ENCODE measurements at places on chromosomes 16 and 17. TPM values are rescaled to one million over a fixed set of nuclear protein-coding genes. Genes with fewer than 3 reads are reported as not detected.

Gene CNGB1
- total RNA-seq, result not detected

Gene KCNJ2
- total RNA-seq, result not detected

DNA sequence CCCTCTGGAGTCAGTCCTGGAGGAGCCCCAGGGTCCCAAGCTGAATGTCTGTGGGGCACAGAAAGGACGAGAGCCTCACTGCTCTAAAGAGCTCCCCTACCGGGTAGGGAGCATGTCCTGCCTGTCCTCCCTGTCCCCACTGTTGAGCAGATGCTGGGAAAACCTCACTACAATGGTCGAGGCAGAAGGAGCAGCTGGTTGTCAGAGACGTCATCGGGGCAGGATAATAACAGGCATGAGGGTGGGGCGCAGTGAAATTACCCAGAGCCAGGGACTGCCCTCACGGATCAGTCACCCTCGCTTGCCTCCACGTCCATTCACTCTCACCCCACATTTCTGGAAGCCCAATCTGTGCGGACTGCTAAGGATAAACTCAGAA, 538 bp downstream of the TM4SF5 start:
- DNase-seq, result no peak

DNA sequence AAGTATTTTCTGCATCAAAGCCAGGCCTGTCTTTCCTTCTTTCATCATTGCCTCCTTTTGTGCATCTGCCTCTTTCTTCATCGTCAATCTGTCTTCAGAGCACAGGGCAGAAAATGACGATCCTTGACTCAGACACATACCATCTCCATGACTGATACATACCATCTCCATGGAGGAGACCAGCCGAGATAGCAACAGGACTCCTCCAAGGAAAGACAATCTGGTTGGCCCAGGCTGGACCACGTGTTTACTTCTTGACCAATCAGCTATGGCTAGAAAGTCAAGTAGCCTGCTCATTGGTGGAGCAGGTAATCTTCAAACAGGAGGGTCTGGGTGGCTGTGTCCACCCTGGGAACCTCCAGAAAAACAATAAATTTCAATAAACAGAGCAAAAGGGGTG, 164.6 kb downstream of the CPPED1 start:
- DNase-seq, result no peak

DNA sequence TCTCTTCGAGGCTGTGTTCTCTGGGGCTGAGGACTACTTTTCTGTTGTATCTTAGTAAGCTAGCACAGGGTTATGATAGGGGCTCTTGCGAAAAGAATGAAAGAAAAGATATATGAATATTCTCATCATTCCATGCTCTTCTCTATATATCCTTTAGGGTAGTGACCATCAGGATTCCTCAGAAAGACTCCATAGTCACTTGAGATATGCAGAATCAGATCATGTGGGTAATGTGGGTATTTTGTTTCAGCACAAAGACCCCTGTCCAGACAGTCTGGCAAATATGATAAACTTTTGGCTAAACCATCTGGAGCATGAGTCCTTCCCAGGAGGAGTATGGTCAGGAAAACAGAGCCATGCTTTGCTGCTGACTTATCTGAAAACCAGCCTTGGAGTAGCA, 21.5 kb downstream of the CRYM start:
- DNase-seq, result no peak

GRCh38 chr17:76428511-76428910, 24.4 kb downstream of the UBE2O start:
- no peak for DNase-seq

- no peak for DNase-seq
These were observed 883 bp upstream of the TAF15 start for GRCh38 chr17:35808240-35808961.

Gene SLC12A3
- not detected for total RNA-seq

DNA sequence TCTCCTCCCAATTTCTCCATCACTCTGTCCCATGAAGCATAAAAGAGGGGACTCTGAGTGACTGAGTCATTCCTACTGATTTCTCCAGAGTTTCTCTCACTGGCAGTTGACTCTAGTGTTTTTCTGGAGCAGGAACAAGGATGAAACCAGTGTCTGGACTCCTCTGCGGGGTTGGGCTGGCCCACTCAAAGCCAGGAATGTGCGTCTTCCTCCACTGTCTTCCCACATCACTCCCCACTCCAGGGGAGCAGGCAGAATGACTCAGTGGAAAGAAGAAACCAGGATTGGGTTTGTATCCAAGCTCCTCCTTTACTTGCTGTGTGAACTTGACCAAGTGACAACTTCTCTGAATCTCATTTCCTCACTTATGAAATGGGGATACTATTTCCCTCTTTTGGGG, 497.5 kb upstream of the SALL1 start:
- no peak for DNase-seq

Gene ACE
- total RNA-seq, result 0.18 TPM

DNA sequence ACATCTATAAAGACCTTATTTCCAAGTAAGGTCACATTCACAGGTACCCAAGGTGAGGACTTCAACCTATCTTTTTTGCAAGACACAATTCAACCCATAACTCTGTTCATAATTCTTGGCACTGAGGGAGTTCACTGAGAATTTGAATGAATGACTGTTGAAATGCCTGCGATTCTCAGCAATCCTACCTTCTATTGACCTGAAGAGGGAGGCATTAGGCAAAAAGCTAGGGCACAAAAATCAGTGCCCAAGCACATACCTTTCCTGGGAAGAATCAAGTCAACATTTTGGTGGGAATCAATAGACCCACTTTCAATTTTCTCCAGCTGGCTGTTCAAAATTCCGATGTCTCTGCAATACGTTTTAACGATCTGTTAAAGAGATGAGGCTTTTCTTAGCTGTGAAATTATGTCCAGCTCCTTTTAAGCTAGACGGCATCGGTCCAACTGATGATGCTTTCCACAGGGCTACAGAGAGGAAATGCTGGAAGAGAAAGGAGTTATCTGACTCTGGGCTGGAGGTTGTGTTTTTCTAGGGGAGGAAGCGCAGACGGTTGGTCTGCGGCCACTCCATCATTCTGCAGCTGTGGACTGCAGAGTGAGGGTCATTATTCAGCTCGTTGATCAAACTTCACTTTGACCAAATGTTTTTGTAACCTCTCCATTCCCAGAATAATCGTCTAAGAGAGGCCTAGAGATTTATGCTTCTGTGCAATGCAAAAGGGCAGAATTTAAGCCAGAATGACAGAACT, 25.2 kb downstream of the BCO1 start:
- DNase-seq, result no peak

GRCh38 chr17:6477831-6478383, 33.7 kb downstream of the PIMREG start:
- DNase-seq, result no peak

GRCh38 chr17:66373944-66374817, 71.8 kb downstream of the PRKCA start:
- DNase-seq, result peak; percentile 60

DNA sequence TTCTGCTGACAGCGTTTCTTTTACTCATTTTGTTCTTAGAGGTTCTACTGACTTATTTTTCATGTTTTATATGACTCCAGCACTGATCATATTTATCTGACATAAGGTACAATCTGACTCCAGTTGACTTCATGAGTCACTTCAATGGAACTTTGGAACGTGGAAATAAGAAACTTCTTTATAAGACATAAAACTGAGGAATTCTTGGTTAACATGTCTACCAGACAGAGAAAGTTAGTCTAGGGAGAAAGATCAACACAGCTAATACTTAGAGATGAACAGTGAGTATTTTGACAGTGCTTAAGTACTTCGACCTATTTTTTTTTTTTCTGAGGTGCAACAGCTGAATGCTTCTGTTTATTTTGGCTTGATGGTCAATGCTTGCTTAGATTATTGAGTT, 679.5 kb downstream of the KCNJ2 start:
- DNase-seq, result no peak

DNA sequence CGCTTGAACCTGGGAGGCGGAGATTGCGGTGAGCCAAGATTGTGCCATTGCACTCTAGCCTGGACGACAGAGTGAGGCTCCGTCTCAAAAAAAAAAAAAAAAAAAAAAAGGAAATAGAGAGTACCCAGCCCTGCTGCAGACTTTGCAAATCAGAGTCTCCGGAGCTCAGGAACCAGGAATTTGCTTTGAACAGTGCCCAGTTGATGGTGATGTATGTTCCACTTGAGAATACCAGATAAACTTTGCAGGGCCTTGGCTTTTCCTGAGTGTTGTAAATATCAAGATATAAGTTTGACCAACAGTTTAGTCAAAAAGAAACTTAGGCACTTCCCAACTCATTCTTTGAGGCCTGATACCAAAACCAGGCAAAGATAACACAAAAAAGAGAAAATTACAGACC, 30.6 kb upstream of the MAP3K14 start:
- DNase-seq, result no peak

DNA sequence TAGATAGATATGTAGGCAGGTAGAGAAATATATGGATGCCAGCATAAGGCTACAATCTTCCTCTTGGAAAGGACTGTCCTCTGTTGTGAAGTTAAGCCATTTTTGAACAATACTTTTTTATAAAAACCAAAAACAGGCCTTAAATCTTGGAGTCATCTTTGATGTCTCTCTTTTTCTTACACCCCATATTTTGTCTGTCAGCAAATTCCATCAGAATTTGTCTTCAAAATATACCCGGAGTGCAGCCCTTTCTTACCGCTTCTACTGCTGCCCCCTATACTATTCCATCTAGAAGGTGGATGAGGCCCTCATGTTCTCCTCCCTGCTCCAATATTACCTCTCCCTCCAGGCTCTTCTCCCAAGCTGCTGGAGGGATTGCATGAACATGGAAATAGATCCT, 326.5 kb downstream of the HAPSTR1 start:
- no peak for DNase-seq

Gene APOH
- total RNA-seq, result not detected

GRCh38 chr17:74943808-74944522, 8.3 kb downstream of the OTOP3 start:
- DNase-seq, result no peak

DNA sequence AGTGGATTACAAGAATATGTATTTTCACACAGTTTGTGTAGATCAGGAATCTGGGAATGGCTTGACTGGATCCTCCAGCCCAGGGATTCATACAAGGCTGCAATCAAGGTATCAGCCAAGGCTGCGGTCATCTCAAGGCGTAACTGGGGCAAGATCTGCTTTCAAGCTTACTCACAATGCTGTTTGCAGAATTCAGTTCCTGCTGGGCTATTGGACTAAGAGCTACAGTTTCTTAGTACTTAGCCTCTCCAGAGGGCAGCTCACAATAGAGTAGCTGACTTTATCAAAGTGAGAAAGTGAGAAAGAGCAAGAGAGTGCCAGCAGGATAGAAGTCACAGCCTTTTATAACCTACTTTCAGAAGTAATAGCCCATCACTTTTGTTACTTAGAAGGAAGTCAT, 211.0 kb downstream of the MAP2K6 start:
- no peak for DNase-seq

DNA sequence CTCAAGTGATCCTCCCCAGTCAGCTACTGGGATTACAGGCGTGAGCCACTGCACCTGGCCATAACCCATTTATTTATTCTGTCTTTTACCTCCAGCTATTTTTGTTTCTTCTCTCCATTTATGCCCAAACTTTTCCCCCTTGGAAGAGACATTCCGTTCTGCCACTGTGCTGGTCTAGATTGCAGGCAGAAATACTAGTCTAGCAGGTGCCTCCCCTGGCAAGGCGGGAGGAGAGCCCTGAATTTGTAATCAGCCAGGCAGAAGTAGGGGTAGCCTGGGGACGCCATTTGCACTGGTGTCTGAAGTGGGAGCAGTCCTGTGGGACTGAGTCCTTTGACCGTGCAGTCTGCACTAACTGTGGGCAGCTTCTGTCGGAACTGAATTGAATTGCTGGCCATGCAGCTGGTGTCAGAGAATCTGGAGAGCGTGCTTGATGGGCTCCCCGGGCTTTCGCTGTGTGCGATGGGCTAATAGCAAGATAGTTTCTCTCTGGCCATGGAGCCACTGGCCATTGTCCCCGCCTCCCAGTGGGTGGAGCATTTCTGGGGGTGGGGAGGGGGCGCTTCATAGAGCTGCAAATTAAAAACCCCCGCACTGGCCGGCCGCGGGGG, 31.5 kb upstream of the LITAF start:
- DNase-seq, result no peak

DNA sequence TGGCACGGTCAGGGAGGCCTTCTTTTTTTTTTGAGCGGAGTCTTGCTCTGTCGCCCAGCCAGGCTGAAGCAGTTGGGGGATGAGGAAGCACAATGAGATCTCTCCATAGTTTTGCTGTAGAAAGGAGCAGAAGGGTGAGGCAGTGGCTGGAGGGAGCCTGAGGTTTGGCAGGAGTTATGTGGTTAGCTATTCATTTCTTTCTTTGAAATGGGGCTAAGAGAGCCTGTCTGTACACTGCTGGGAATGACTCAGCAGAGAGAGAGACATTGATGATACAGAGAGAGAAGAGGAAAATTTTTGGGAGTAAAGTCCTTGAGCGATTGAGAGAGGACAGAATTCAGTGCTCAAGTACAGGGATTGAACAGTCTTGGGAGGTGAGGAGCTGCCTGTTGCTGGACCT, 22.1 kb downstream of the NOS2 start:
- DNase-seq, result no peak

DNA sequence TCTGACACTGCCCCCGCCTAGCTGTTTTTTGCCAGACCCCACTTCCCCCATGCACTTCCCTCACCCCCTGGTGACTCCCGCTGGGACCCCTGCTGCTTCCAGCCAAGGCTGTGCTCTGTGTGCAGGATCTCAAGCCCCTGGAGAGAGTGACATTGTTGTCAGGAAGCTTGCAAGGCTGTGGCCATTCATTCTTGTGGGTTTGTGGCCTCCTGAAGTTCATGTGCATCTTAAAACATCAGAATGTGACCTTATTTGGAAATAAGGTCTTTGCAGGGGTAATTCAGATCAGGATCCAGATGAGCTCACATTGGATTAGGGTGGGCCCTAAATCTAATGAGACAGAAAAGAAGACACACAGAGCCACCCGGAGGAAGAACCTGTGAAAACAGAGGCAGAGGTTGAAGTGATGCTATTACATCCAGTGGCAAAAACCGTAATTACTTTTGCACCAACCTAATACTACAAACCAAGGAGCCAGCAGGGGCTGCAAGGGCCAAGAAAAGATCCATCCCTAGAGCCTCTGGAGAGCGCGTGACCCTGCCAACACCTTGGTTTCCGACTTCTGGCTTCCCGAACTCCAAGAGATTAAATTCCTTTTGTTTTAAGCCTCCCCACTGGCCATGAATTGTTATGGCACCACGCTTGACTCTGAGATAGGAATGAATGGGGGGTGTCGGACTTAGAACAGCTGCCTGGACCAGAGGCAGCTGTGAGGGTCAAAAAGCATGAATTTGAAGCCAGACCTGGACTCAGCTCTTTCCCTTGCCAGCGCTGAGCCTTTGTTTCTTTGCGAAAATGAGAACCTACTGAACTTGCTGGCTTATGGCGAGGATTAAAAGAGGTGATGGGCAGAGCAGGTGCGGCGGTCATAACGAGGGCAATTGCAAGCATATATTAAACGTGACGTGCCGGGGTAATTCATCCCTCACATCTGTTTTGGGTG, 75.5 kb downstream of the BMERB1 start:
- DNase-seq, result peak; percentile 42
